ENCODE measurements at places on chromosomes 3 and 15.

DNA sequence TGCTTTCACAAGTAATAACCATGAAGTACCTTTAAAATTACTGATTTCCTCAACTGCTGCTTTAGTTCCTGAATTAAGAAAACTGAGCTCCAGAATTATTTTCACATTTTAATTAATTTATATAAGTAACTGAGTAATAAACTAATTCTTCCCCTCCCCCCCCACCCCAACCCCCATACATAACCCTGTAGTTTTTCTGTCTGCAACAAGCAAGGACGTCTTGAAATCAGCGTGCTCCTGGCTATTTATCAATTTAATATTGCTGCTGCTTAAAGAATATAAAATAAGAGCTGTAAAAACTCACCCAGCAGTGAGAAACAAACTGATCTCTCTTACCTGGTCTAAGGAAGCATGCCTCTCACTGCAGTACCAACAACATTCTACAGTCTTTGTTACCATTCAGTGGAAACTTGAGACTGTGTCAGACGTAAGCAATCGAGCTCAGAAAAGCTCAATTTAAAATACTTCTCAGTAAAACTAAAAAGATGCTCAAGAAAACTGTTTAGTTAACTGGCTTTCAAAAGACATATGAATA is 121.0 kb downstream of the TFDP2 start:
- H3K27me3 ChIP-seq = no peaks in the 10 kb centered on the region
- DNase-seq = peak; percentile 78
- H3K4me3 ChIP-seq = peak overlapping the region; percentile 54
- H3K36me3 ChIP-seq = peaks cover 4% of the 10 kb centered on the region
- peak overlapping the region; percentile 89 for H3K27ac ChIP-seq
- H3K4me1 ChIP-seq = peaks cover 26% of the 10 kb centered on the region

DNA sequence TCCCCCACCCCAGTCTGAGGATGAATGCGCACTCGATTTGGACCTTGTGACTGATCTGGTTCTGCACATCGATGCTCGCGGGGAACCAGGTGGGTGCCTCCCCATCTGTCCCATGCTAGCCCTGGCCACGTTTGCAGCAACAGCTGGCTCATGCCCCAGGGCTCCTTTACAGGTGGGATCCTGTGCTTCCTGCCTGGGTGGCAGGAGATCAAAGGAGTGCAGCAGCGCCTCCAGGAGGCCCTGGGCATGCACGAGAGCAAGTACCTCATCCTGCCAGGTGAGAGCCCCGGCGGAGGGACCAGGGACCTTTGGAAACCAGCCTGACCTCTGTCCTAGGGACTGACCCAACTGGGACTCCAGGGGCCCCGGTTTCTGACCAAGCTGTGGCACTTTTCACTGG is 44.3 kb downstream of the DHX30 start:
- H3K4me3 ChIP-seq = no peak overlapping the region
- peaks cover 2% of the 10 kb centered on the region for H3K36me3 ChIP-seq
- H3K27ac ChIP-seq = no peak overlapping the region
- no peaks in the 10 kb centered on the region for H3K27me3 ChIP-seq

DNA sequence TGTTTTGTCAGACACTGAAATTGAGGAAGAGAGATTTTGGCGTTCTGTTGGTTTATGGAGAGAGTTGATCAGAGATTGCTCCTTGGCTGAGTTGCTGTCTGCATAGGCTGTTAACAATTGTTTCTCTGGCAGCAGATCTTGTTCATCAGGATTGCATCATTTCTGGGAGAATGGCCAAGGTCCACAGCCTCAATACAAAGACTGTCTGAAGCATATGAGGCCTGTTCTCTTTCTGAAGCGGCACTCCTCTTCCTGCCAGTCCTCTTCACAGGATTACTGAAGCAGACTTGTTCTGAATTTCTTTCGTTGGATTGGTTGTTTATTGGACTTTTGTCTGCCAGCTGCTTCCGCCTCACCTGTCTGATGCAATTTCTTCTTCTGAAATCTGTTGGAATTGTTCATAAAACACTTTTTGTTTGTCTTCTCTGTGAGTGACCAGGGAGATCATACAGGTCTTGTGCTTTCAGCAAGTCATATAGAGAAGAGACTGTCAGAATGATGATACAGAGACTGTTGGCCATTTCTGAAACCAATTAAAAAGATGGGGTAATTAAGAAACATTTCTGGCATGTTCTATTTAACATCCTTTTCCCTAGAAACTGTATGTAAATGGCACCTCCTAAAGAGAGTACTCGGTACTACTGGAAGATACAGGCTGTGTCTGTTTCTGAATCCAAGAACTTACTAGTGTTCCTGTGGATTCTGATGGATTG is 25.5 kb downstream of the SETD5 start:
- peaks cover 5% of the 10 kb centered on the region for H3K36me3 ChIP-seq
- peak overlapping the region; percentile 96 for H3K27ac ChIP-seq
- H3K4me3 ChIP-seq = peak overlapping the region; percentile 13
- H3K4me1 ChIP-seq = peaks cover 52% of the 10 kb centered on the region
- no peaks in the 10 kb centered on the region for H3K27me3 ChIP-seq

GRCh38 chr3:135364676-135365075 is 569.6 kb downstream of the EPHB1 start:
- no peak overlapping the region for H3K27ac ChIP-seq
- H3K4me3 ChIP-seq = no peak overlapping the region
- no peaks in the 10 kb centered on the region for H3K36me3 ChIP-seq

DNA sequence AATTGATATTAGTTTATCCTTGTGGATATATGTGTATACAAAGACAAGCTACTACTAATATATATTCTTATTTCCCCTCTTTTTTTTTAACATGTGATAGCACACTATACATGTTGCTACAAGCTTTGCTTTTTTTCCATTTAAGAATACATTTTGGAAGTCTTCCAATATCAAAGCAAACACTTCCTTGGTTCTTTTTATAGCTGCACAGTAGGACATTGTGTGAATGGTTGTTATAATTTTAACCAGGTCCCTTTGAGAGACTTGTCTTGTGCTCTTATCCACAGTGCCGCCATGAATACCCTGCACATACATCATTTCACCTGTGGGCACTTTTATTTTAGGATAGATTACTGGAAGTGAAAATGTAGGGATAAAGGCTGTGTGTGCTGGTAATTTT is 88.7 kb downstream of the CACNA2D3 start:
- H3K27ac ChIP-seq = no peak overlapping the region
- H3K4me1 ChIP-seq = no peaks in the 10 kb centered on the region
- DNase-seq = no peak
- no peaks in the 10 kb centered on the region for H3K27me3 ChIP-seq

DNA sequence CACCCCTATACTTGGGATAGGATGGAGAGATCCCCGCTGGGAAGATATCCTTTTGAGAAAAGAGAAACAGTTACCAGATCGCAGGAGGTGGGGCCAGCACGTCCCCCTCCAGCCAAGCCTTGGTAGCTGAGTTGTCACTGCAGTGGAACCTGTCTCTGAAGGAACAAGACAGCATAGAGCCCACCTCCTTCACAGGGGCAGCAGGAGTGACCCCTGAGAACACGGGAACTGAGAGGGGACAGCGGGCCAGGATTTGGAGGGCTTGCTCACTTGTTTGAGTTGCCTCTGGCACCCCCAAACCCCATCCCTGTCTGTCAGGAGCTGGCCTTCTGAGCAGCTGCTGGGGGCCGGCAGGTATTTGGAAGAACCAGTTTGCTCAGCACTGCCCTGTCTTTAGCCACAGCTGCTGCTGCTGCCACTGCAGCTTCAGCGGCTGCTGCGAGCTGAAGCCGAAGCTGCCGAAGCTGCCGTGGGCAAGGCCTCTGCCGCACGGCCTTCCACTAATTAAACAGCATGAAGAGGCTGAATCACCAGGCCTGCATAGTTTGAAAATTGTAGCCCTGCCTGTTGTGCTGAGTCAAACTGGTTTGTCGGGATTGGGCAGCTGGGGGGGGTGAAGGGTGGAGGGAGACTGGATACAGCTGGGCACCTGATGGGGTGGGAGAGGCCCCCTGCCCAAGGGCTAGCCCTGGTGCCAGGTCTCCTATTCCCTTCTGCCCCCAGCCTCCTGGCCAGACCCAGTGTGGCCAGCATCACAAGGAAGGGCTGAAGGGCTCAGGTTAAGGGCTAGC is 4.0 kb downstream of the EPHB3 start:
- H3K4me1 ChIP-seq = peaks cover 27% of the 10 kb centered on the region
- peak overlapping the region; percentile 29 for H3K27ac ChIP-seq
- no peaks in the 10 kb centered on the region for H3K36me3 ChIP-seq
- no peak for DNase-seq
- H3K4me3 ChIP-seq = no peak overlapping the region
- no peaks in the 10 kb centered on the region for H3K27me3 ChIP-seq

DNA sequence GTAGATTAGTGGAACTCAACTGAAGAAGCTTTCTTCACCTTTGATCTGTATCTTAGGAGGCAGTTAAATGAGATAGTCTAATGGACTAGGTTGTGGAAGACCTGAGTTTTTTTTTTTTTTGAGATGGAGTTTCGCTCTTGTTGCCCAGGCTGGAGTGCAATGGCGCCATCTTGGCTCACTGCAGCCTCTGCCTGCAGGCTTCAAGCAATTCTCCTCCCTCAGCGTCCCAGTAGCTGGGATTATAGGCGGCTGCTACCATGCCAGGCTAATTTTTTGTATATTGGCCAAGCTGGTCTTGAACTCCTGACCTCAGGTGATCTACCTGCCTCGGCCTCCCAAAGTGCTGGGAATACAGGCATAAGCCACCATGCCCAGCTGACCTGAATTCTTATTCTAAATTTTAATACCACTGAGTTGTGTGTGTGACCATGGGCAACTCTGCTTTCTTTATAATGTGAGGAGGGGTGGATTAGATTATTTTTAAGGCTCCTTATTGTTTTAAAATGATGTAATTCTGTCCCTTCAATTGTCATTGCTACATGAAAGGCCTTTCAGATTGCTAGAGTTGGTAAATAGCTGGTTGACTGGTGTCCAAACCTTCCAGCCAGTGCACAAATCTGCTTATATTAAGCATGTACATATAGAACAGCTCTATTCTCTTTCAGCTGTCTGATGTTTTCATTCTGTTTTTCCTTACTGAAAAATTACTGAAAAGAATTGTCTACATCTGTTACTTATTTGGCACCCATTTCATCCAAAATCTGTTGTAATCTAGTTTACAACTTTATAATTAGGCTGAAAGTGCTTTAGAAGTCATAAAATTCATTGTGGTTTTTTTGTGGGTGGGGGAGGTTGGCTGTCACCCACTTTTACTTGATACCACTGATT is 2.3 kb downstream of the LNP1 start:
- H3K36me3 ChIP-seq = no peaks in the 10 kb centered on the region
- DNase-seq = no peak
- peak overlapping the region; percentile 98 for H3K27ac ChIP-seq
- H3K27me3 ChIP-seq = no peaks in the 10 kb centered on the region
- peaks cover 2% of the 10 kb centered on the region for H3K4me1 ChIP-seq
- H3K4me3 ChIP-seq = peak overlapping the region; percentile 74

- no peak for DNase-seq
- H3K4me3 ChIP-seq = no peak overlapping the region
- no peak overlapping the region for H3K27ac ChIP-seq
- no peaks in the 10 kb centered on the region for H3K36me3 ChIP-seq
- no peaks in the 10 kb centered on the region for H3K4me1 ChIP-seq
These were observed 145.5 kb upstream of the ABHD17C start for GRCh38 chr15:80549654-80550053.

GRCh38 chr3:54970895-54971294 is 43.0 kb upstream of the LRTM1 start:
- no peaks in the 10 kb centered on the region for H3K27me3 ChIP-seq
- DNase-seq = no peak
- no peaks in the 10 kb centered on the region for H3K36me3 ChIP-seq
- H3K4me1 ChIP-seq = no peaks in the 10 kb centered on the region
- no peak overlapping the region for H3K4me3 ChIP-seq
- no peak overlapping the region for H3K27ac ChIP-seq

Data from Panc1 (cell line).